ENCODE measurements at places on chromosomes 7 and 10.

DNA sequence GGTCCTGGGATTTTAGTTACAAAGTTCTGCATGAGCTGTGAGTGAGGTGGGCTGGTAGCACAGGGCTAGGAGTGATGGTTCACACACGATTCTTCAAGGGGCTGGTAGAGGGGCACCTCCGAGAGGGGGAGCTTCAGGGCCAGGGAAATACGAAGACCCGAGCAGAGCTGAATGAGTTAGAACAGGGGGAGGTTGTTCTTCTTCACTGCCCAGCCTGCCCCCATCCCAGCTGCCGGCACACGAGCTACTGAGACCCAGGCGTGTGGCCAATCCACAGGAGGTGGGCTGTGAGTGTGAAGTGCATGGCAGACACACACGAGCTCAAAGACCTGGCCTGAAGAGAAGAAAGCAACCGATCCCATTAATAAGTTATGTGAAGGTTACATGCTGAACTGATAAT, 256.2 kb upstream of the ZNF32 start:
- no peak for DNase-seq

DNA sequence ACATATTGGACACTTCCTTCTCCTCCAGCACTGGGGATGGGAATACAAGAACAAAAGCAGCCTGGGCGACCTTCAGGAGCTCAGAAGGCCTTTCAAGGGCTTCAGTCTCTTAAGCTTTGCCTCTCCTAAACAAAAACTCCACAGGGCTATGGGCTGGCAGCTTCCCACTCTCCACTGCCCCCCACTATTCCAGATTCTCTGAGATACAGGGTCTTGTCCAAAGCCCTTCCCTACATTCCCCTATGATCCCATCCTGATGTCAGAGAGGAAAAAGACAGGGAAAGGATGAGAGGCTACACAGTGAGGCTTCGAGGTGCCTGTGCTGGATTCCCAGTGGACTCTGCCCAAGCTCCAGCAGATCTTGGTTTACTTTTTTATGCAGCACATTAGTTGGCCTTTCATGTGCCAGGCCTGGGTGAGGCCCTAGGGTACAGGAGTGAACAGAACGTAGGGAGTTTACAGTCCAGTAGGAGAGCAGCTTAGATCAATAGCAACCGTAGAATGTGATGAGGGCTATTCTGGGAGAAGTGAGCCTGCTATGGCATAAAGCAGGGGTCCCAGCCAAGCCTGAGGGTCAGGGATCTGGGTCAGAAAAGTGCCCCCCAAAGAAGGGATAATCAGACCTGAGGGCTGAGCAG, 33.3 kb downstream of the LEP start:
- no peak for DNase-seq

DNA sequence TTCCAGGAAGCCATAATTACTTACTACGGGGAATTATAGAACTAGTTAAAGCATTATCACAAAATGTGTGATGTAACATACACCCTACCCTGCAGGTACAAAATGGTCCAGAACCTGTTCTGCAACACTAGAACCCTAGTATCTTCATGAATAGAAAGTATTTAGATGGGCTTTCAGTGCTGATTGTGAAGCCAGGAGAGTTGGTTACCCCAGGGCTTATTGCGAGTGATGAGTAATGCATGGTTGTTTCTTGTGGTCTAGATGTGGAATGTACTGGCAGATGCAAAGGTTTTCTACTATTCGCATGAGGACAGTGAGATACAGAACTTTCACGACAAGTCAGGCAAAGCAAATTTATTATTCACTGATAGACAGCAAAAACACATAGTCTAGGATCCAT, 33.6 kb upstream of the AGR3 start:
- DNase-seq: no peak

- DNase-seq: no peak
These were observed 17.6 kb downstream of the SLC26A4 start for GRCh38 chr7:107678110-107678753.

DNA sequence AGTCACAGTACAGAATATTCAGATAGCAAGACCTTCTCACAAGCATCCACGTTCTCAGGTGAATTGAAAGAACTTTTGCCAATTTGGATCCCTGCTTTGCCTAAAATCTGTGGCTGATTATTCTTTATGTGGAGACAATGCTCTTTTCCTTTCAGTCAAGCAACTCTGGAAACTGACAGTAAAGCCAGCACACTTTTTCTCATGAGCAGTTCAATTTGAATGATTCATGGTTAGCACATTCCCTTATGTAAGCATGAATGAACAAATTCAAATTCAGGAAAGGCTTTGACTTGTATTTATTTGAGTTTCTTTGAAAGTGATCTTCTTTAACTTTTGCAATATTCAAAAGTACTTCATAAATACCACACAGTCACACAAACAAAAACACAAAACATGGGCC, 57.6 kb downstream of the MEOX2 start:
- DNase-seq: no peak

GRCh38 chr10:82420001-82420400, 545.0 kb downstream of the NRG3 start:
- no peak for DNase-seq

- DNase-seq: no peak
These were observed 9.6 kb downstream of the CFTR start for GRCh38 chr7:117489430-117489829.

GRCh38 chr7:124761164-124761715, 4.4 kb downstream of the GPR37 start:
- no peak for DNase-seq

- DNase-seq: no peak
These were observed 17.1 kb upstream of the DDX21 start for GRCh38 chr10:68938884-68939283.

DNA sequence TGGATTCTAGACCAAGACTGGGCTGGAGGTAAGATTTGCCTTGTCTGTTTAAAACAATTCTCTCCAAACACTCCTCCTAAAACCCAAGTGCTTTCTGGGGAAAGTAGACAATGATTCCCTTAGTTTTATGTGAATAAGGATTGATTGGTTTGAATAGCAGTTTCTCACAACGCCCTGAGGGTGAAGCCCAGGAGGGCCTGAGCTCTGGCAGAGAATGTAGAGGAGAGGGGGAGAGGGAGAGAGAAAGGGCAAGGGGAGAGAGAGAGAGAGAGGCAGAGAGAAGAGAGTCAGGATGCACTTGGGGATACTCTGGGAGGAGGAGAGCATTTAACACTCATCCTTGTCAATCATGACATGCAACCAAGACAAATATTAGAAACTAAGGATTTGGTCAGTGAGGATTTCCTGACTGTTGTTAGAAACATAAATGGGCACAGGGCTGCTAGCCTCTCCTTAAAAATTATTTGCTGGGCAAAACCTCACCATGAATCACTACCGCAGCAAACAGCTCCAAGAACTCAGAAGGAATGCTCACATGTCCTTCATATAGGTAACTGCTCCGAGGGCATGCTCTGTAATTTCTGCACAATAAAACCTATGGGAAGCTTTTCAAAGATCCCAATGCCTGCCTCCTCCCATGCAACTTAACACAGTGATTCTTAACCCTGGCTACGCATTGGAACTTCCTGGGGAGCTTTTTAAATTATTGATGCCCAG, 55.2 kb upstream of the RAPGEF5 start:
- no peak for DNase-seq

- DNase-seq: no peak
These were observed 207.6 kb upstream of the KLF14 start for GRCh38 chr7:130941322-130942210.

- DNase-seq: no peak
These were observed 242.9 kb upstream of the CXCL12 start for GRCh38 chr10:44627591-44628354.

DNA sequence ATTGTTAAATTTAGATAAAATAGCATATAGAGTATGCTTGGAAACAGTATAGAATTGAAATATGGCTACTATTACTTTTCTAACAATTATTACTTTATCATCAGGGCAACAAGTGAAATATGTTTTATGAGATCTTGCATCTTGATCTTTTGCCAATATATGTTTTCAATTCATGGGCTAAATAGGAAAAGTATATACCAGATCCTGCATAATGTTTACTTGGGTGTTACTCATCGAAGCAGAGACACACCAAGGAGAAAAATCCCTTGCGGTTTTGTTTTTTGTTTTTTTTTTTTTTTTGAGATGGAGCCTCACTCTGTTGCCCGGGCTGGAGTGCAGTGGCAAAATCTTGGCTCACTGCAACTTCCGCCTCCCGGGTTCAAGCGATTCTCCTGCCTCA, 541.4 kb downstream of the SUGCT start:
- no peak for DNase-seq

DNA sequence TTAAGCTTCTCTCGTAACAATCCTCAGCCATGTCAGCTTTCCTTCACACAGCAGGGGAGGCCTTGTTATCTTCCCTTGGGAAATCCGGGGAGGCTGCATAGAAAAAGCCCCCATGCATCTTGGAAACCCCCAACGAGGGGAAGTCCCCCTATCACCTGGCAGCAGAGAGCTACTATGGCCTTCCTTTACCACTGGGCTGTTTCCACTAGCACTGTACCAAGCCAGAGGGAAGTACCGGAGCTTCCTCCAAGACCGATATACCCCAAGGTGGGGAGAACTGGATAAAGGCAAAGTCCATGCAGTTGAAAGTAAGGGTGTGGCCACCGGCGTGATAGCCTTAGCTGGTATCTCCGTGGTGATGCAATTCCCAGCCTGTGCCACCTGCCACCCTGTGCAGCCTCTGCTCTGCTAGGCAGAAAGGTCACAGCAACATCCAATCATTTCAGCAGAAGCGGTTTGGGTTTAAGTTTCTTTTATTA, 4.4 kb upstream of the CLIP2 start:
- no peak for DNase-seq

DNA sequence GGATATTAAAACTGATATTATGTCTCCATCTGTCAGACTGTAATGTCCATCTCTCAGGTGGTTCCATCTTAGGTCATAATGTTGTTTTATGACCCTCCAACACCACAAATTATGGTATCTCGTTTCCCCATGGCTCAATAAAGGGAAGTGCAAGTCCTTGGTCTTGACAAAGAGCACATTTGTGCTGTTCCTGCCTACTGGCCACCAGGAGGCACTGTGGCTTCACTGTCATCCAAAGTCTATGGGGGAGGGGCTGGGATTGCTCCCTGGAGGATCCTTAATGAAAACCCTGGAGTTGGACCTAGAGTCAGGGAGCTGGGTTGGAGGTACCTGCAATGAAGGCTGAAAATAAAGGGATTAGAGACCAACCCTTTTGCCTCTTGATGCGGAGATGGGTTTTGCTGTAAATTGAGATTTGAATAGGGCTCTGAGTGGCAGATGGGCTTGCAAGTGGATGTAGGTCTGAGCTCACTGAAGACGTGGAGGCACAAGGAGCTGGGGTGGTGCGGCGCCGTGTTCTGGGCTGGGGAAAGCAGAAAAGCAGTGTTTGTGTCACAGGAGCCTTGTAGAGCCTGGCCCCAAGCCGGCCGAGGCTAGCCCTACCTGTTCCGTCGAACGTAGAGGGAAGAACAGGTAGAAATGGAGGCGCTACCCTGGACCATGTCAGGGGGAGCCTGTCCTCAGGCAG, 180.5 kb upstream of the PRSS58 start:
- no peak for DNase-seq

GRCh38 chr7:70776627-70777101, 355.3 kb upstream of the GALNT17 start:
- DNase-seq: no peak

GRCh38 chr7:360454-361100, 70.6 kb downstream of the FOXL3 start:
- no peak for DNase-seq

DNA sequence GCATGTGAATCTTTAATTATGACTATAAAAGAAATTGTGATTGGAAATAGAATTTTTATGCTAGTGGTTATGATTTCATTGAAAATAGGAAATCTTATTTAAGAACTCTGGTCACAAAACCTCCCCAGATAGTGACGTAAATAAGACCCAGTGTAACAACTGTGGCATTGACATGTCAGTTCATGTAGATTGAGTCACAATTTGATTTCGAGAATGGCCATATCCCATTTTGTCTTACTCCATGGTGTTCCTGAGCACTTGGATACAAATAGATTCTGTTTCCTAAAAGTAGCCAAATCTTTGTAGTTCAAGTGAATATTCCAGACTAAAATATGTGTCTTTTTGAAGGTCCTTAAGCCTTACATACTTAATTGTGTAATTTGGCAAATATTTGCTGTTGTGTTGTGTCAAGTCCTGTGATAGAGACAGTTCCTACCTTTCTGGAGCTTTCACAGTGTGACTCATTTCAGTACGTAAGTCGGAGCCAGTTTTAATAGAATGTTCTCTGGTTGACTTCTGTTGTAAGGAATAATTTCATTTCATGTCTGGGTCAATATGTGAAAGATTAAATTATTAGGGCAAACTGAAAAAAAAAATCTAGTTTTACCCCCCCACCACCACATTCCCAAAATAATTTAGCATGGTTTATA, 37.1 kb upstream of the TOMM7 start:
- no peak for DNase-seq

GRCh38 chr7:155954550-155955366, 142.5 kb upstream of the SHH start:
- DNase-seq: no peak

- DNase-seq: no peak
These were observed 35.0 kb downstream of the KIF11 start for GRCh38 chr10:92627845-92628480.

DNA sequence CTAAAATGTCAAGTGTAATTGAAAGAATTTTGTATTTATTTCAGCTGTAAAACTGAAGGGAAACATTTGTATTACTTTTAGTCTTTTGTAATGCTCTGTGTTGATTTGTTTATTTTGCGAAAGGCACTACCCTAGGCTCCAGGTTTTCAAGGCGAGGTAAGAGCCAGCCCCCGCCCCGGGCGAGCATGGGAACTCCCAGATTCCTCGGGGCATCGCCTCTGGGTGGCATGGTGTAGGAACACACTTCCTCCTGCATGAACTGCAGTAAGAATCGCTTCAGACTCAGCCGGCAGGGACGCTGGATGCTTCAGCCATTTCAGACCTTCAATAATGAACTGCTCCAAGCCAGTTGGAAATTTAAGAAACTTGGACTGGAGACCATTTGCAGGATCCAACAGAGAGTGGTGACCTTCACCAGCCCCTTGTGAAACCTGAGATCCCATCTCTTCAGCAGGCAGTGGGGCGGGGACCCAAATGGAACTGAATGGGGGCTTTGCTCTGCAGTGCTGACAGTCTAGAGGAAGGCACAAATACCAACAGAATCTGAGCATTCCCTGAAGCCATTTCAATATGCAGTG, 544.3 kb upstream of the MGMT start:
- DNase-seq: no peak

- DNase-seq: no peak
These were observed 58.0 kb downstream of the CHST15 start for GRCh38 chr10:124035306-124035927.

- no peak for DNase-seq
These were observed 60.5 kb upstream of the GHITM start for GRCh38 chr10:84078771-84079170.

- no peak for DNase-seq
These were observed 243.2 kb upstream of the TMEM229A start for GRCh38 chr7:124276005-124276622.

GRCh38 chr10:48406658-48407057, 100.2 kb downstream of the MAPK8 start:
- DNase-seq: no peak

GRCh38 chr7:80643336-80643915, 5.0 kb downstream of the CD36 start:
- no peak for DNase-seq

Data from activated CD4-positive, CD25-positive, alpha-beta regulatory T cell treated with anti-CD3 and anti-CD28 coated beads, Interleukin-2, amount 50 U/mL, for 16 hours (primary cell).